Activated CD4-positive, alpha-beta T cell treated with anti-CD3 and anti-CD28 coated beads for 24 hours (primary cell): ENCODE measurements at places on chromosomes 7 and 10.

DNA sequence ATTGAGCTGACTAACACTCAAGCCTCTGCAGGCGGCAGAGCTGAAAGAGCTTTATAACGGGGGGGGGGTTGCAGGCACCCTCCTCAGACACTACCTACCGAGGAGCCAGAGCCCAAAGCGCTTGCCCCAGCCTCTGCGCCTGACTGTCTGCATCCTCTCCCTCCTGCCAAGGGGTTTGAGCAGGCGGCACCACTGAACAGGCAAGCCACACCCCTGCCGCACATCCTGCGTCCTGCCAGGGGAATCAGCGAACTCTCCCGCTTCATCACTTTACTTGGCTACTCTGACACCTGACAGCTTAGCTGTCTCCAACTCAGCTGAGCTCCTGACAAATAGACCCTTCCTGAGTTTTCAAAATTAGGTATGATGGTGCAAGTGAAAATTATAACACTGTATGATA, 432.6 kb upstream of the ANKRD30A start:
- DNase-seq, result no peak

GRCh38 chr10:33760056-33760943, 425.8 kb upstream of the NRP1 start:
- no peak for DNase-seq

DNA sequence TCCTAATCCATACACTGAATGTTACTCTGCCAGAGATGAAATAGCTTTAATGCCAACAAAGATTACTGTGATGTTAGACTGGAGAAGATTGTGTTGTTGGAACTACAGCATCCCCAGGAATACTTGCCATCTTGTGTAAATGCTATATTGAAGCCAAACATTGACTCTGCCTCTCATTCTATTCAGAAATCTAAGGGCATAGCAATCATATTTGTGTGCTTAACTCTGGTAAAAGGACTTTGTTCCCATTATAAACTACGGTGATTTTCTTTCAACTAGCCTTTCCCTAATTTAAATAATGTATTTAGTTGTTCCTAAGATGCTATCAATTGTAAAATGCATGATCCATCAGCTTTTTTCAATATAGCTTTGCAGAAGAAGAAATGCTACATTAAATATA, 498.4 kb upstream of the LRRN3 start:
- DNase-seq, result no peak

- DNase-seq, result no peak
Observed at GRCh38 chr7:125425506-125425905, 495.9 kb upstream of the POT1 start.

- no peak for DNase-seq
Observed at GRCh38 chr7:74174606-74175082, 488 bp downstream of the EIF4H start.

DNA sequence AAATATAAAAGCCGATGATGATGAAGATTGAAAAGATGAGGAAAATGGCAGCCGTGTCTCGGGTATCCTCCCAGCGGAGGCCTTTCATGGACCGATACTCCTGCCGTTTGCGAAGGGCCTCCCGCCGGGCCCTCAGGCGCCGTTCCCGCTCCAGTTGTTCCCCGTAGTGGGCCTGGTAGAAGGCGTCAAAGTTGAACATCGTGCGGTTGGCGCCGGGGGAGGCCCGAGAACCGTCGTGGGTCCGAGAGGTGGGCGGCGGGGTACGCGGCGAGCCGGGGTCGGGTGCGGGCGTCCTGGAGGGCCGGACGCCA, 553 bp downstream of the DNAJC30 start:
- no peak for DNase-seq

DNA sequence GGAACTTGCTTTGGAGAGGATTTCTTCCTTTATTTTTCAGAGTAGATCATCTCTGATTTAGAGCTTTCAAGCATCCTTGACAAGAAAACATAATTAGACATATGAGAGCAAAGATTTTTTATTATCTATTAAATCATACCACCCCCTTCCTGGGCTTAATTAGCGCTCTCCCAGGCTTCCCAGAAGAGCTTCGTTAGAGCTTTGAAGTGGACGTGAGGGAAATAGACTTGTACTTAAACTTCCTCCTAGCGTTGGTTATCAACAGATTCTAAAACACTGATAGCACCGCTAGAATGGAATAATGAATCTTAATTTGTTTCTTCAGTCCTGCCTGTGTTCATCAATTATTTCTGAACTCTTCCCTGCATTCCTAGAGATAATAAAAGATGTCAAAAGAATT, 173.9 kb upstream of the STK17A start:
- DNase-seq, result no peak

DNA sequence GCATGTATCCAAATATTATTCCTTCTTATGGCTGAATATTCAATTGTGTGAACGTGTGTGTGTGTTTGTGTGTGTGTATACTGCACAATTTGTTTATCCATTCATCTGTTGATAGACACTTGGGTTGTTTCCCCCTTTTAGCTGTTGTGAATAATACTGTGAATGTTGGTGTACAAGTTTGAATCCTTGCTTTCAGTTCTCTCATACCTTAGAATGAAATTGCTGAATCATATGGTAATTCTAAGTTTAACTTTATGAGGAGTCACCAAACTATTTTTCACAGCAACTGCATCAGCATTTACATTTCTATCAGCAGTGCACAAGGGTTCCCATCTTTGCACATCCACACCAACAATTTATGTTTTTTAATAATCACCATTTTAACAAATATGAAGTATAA, 86.9 kb upstream of the GATAD1 start:
- no peak for DNase-seq

GRCh38 chr7:95960706-95961244, 188.4 kb downstream of the DYNC1I1 start:
- no peak for DNase-seq

DNA sequence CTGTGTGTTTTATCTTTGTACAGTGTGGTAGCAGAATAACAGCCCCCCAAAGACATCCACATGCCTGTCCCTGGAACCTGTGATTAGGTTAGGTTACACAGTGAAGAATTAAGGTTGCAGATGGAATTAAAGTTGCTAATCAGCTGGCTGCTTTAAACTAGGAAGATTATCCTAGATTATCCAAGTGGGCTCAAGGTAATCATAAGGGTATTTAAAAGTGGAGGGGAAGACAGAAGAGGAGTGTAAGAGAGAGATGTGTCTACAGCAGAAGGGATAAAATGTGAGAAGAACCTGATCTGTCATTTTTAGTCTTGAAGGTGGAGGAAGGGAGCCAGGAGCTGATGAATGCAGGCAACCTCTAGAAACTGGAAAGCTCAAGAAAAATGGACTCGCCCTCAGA, 117.6 kb downstream of the ARHGAP22 start:
- no peak for DNase-seq

DNA sequence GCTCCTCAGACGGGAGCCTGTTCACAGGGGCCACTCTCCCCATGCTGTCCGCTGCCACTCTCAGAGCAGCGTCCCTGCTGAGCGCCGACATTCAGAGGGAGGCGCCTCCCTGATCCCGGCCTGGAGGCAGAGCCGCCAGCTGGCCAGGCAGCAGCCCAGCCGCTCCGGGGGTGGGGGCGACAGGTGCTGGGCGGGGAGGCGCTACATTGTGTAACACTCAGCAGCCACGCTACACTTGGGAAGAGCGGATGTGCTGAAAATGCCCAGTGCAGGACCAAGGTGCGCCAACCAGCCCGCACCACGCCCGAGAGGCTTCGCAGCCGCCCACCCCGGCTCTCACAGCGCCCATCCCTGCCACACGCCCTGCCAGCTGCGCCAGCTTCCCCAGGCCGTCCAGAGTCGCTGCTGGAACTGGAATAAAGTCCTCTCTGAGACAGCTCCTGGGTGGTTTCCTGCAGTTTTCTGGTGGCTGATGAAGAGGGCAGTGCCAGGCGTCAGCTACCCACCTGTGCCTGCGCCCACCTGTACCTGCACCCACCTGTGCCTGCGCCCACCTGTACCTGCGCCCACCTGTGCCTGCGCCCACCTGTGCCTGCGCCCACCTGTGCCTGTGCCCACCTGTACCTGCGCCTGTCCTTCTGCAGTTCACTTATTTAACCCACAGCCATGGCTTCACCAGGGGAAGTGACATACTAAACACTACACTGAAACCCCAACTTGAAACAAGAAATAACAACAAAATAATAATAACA, 25.7 kb downstream of the STK32C start:
- DNase-seq, result no peak

DNA sequence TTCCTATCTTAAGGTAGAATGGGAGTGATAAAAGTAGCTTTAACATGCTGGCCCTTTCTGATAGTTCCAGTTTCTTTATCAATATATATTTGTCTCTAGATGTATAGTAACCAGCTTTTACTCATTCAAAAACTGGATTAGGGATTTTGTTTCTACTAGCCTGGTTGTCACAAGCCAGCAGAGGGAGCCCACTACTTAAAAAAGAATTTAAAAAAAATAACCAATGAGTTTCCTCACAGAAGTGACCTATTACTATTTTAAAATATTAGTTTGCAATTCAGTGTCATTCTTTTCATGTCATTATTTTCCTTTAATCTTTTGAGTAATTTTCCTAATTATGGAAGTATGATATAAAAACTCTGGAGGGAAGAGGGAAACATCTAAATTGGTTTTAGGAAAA, 142.1 kb downstream of the PHTF2 start:
- no peak for DNase-seq

GRCh38 chr10:124652701-124653100, 91.5 kb downstream of the FAM53B start:
- DNase-seq, result no peak

- DNase-seq, result no peak
Observed at GRCh38 chr10:130774871-130775270, 536.6 kb downstream of the TCERG1L start.
